ENCODE measurements at places on chromosomes 7 and 10.

GRCh38 chr10:3226960-3227744, 54.6 kb upstream of the PITRM1 start:
- DNase-seq = no peak

GRCh38 chr7:98727146-98727709, 110.1 kb downstream of the NPTX2 start:
- DNase-seq = no peak

- no peak for DNase-seq
Measured at GRCh38 chr7:99229234-99229633, 21.3 kb upstream of the KPNA7 start.

- peak; percentile 60 for DNase-seq
Measured at GRCh38 chr7:95690367-95690947, 81.9 kb upstream of the DYNC1I1 start.

DNA sequence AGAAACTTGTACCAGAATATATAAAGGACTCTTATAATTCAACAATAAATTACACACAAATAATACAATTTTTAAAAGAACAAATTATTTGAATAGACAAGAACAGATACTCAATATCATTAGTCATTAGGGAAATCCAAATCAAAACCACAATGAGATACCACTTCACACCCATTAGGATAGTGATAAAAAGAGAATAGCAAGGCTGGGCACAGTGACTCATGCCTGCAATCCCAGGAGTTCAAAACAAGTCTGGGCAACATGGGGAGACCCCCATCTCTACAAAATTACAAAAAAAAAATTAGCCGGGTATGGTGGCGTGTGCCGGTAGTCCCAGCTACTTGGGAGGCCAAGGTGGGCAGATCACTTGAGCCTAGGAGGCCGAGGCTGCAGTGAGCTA, 52.2 kb upstream of the KCNIP2 start:
- DNase-seq = no peak

GRCh38 chr10:51010977-51011376, 63.3 kb upstream of the PRKG1 start:
- peak; percentile 64 for DNase-seq

- no peak for DNase-seq
Measured at GRCh38 chr10:70306181-70306705, 22.4 kb upstream of the NPFFR1 start.

GRCh38 chr7:14691034-14691433, 211.5 kb downstream of the DGKB start:
- no peak for DNase-seq

All from SJCRH30 (cell line).